ENCODE measurements at places on chromosomes 7 and 10.

DNA sequence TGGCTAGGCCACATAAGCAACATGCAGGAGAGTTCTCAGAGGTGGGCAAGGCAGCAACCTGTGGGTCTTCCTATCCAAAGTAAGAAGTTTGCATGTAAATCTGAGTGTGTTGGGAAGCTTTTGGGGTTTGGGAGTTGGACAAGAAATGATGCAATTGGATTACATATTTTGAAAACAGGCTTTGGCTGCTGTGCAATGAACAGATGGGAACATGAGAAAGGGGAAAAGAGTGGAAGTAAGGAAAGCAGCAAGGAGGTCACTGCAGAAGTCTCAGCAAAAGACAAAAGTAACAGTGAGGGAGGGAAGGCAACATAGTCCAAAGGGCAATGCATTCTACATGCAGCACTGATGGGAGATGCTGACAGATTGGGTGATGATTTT is 61.1 kb upstream of the C10orf90 start:
- ATAC-seq = no peak

DNA sequence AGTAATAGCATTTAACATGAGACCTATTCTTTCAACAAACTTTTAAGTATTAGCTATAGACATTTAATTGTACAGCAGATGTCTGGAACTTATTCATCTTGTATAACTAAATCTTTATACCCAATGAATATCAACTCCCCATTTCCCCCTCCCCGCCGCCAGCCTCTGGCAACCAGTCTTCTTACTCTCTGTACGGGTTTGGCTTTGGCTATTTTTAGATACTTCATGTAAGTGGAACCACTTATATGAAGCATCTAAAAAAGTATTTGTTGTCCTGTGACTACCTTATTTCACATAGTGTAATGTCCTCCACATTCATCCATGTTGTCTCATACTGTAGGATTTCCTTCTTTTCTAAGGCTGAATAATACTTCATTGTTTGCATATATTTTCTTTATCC is 60.8 kb downstream of the RAB18 start:
- ATAC-seq = no peak

DNA sequence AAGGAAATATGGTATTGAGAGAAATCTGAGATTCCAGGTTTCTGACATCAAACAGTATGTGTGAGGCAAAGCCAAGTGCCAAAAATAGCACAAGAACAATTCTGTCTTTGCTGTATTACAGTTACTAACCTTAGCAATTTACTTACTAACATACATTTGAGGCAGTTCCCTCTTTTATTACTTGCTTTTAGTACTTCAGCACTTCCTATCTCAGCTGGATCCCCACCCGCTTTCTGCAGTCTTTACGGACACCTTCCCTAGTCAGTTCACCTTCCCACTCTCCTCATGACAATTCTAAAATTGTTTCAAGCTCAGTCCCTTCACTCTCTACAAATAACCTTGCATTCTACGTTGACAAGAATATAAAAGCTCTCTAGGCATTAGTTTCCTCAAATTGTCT is 79.2 kb downstream of the ELAPOR2 start:
- no peak for ATAC-seq

DNA sequence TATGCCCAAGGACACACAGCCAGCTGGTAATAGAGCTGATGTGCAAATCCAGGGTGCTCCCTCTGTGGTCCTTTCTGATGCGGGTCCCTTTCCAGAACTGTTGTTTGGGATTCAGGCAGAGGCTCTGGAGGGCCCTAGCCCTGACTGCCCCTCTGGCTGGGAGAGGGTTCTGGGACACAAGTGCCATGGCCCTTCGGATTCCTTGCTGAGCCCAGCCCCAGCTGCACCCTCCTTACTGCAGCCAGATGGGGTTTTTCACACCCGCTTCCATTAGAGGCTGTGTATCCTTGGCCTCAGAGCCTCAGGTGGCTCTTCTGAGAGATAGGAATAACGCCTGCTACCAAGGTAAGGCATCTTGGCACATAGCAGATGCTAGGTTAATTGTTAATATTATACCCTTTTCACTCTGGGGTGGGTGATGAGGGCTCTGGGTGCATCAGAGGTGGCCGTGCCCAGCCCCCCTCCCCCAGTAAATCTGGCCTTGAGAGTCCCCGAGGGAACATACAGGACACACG is 89.8 kb upstream of the LRRC4 start:
- ATAC-seq = no peak

GRCh38 chr7:8327199-8327598 is 65.2 kb upstream of the ICA1 start:
- no peak for ATAC-seq

- ATAC-seq = no peak
These were observed 22.9 kb downstream of the NEBL start for GRCh38 chr10:20874261-20874660.

DNA sequence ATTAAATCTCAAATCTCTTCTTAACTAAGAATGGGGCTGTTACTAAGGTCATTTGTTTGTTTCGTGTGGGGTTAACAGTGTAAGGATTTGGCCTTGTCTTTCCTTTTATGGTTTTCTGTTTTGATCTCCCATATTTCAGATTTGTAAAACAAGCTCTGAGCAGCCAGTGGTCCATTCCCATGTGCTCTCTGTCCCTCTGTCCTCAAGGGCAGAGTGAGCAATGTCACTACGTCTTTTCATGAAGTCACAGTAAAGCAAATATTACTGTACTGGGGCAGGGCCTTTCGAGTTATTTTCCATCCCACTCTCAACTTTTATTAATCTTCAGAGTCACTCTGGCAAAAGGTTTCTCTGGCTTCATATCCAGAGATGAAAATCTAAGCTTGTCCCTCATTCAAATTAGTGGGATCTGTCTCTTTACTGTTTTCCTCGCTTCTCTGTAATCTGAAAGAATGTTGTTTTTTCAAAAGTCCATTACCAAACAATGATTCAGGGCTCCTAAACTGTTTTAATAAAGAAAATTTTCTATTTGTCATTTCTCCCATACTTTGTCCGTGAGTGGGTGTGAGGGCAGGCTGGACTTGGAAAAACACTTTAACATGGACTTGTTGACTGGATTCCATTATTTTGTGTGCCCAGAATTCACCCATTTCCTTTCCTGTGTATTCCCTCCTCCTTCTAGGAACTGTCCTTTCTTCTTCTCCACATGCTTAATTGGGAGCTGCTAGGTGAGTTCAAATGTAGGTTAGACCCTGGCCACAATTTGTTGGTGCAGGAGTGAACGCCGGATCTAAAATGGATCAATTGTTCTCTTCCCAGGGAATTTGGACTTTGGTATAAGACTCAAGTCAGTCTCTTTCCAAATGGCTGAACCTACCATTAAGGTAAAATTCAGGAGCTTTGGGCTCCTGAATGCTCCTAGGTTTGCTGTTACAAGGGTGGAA is 42.1 kb upstream of the NAMPT start:
- no peak for ATAC-seq

GRCh38 chr10:89414879-89415821 is 782 bp downstream of the IFIT5 start:
- peak; percentile 68 for ATAC-seq

GRCh38 chr7:50822706-50823105 is 40.0 kb upstream of the GRB10 start:
- no peak for ATAC-seq

- no peak for ATAC-seq
These were observed 26.2 kb downstream of the NOD1 start for GRCh38 chr7:30452280-30452930.

- no peak for ATAC-seq
These were observed 58.6 kb upstream of the LOXL4 start for GRCh38 chr10:98326621-98327027.

- no peak for ATAC-seq
These were observed 132.6 kb downstream of the VPS50 start for GRCh38 chr7:93364806-93365205.

DNA sequence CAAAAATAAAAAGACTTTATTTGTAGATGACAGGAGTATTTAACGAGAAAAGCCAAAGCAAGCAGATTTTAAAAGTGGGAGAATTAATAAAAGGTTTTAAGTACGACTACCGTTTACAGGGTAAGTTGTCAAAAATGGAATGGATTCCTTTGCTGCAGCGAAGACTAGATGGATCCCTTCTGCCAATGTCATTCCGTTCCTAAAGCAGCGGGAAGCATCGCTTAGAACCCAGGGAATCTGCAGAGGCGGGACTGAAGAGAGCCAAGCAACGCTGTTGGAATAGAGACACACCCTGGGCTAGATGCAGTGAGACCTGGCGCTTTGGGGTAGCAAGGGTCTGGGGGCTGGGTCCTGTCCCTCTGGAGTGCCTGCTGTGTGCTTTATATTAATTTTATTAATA is 303.1 kb upstream of the MKI67 start:
- ATAC-seq = no peak

GRCh38 chr10:113519681-113520115 is 33.2 kb upstream of the HABP2 start:
- ATAC-seq = no peak

DNA sequence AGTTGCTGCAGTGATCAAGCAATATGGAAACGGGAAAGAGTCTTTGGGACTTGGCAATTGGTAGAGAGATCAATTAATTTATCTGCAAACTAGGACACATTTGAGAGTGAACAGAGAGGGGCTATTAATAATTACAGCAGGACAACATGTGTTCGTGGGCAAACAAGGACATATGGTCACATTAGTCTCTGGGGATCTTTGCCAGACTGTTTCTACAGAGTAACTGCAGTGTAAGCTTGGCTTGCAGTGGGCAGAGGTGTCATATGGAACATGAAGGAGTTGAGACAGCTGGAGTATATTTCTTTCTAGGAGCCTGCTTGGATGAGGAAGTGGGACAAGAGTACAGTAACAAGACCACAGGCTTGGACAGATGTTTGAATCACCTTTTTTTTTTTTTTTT is 232.1 kb upstream of the LYZL1 start:
- no peak for ATAC-seq

- ATAC-seq = no peak
These were observed 470.2 kb downstream of the PAXIP1 start for GRCh38 chr7:154532771-154533170.

- ATAC-seq = no peak
These were observed 32.6 kb downstream of the PWWP2B start for GRCh38 chr10:132429281-132430230.

- ATAC-seq = no peak
These were observed 80.4 kb downstream of the TES start for GRCh38 chr7:116290740-116291139.

GRCh38 chr7:253581-254336 is 36.2 kb upstream of the FOXL3 start:
- no peak for ATAC-seq

DNA sequence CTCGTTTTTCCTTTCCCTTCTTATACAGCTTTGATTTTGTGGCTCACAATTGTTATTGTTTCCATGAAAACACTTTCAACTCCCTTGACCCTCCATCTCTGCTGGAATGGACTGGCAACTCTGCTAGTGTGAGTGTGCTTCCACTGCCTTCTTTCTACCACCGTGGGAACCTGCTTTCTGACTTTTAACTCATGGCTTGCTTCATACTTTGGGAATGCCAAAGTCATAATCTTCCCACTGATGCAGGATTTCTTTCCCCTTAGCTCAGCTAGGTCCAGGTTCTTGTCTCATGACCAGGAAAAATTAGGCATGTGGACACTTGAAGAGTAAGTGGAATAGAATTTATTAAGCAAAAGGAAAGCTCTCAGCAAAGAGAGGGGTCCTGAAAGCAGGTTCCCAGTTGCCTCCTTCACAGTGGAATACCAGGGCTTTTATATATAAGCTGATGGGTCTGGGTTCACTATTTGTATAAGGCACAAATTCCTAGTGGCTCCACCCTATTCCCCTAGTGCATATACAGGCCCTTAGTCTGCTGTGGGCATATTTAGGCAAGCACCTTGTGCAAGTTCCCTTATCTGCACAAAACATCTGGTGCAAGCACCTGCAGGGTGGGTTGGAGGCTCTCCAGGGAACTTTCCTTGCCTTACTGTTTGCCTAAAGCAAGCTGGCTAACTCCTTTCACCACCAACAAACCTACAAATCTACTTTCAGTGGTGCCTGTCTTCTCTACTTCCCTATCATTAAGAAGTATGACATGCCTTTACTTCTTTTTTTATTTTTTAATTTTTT is 119.5 kb downstream of the CFAP58 start:
- ATAC-seq = no peak

- ATAC-seq = no peak
These were observed 645.2 kb downstream of the PHTF2 start for GRCh38 chr7:78443811-78444210.

DNA sequence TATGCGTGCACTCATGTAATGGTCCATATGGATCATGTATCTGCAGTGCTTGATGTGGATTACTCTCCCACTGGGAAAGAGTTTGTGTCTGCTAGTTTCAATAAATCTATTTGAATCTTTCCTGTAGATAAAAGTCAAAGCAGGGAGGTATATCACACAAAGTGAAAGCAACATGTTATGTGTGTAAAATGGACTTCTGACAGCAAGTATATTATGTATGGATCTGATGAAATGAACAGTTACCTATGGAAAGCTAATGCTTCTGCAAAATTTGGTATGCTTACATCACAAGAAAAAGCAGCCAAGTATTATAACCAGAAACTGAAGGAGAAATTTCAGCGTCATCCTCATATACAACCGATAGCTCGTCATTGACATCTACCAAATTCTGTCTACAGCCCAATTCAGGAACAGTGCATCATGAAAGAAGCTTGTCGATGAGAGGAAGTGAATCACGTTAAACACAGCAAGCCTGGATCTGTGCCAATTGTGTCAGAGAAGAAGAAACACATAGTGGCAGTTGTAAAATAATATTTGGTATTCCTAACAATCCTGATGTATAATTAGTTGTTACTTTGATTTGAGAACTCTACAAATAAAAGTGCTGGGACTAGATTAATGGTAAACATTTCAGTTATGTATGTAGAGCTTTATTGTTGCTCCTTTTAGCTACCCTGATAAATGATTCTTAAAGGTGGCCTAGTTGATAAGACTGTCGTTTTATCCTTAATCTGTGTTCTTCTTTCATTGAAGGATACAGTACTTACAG is 14.2 kb upstream of the SYPL1 start:
- ATAC-seq = no peak

DNA sequence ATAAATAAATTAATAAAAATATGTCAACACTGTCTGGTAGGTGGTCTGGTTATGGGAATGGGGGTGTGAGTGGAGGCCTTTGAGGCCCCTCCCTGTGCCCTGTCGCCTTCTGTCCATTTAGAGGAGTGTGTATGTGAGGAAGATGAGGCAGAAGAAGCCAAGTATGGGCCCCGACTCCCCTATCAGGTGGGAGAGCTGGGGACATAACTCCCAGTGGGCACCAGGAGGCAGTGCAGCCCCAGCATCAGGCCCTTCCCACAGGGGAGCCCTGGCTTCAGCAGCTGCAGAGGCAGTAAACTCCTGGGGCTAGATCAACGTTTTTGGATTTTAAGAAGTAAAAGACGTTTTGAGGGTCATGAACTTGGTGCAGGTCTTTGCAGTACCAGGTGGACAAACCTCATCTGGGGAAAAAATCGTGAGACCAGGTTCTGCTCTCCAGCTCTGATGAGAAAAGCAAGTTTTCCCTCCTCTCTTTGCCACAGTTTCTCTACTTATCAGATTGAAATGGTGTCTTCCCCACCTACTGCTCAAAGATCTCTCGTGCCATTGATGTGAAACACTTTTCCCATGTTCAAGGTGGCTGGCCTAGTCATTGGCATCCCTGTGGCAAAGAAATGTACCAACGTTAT is 167.8 kb upstream of the EEPD1 start:
- ATAC-seq = peak; percentile 88

GRCh38 chr10:60444494-60445064 is 54.9 kb upstream of the ANK3 start:
- ATAC-seq = no peak
